Fibroblast of gingiva (primary cell): ENCODE measurements at places on chromosomes 12 and 14.
A peak's percentile ranks its signal among the peaks of the same experiment; 100 is the strongest.

- DNase-seq = no peak
Measured at GRCh38 chr12:77202457-77203060, 137.2 kb upstream of the E2F7 start.

DNA sequence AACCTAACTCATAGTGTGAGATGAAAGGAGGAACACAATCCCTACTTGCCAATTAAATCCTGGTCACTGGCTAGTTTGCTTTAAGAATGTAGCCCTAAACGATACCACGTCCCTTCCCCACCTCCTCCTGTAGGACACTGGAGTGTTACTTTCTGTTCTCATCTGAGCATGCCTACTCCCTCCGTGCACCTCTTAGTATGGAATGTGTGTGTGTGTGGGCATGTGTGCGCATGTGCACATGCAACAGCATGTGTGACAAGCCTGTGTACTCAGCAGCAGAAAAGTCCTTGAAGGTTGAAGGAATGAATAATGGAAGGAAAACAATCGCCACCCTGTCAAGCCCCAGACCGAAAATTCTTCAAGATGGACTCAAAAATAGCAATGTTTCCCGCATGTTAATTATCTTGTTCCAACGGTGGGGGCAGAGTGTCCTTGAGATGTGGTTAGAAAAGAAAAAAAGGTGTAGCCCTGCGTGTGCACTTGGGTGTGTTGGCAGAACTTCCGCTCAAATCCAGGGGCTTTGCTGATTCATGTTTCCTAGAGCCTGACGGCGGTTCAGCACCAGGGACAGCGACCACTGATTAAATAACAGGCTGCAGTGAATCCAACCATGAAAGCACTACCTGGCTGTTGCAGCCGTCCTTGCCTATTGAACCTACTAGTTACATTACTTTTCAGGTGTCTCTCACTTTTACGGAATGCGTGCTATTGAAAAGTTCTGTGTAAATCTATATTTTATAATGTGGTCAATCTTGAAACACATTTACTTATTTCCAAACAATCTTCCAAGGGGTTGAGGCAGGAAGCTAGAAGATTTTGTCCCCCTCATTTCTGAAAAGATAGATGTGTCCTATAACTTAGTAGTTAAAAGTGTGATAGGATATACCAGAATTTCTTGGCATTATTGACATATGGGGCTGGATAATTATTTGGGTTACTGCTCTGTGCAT is 79.8 kb downstream of the SRRM4 start:
- DNase-seq = no peak

- DNase-seq = no peak
Measured at GRCh38 chr12:125892276-125892675, 827.0 kb downstream of the AACS start.

- peak; percentile 20 for DNase-seq
Measured at GRCh38 chr12:132904718-132905328, 17.4 kb upstream of the CHFR start.

- no peak for DNase-seq
Measured at GRCh38 chr14:36509069-36509917, 10.7 kb downstream of the NKX2-1 start.

DNA sequence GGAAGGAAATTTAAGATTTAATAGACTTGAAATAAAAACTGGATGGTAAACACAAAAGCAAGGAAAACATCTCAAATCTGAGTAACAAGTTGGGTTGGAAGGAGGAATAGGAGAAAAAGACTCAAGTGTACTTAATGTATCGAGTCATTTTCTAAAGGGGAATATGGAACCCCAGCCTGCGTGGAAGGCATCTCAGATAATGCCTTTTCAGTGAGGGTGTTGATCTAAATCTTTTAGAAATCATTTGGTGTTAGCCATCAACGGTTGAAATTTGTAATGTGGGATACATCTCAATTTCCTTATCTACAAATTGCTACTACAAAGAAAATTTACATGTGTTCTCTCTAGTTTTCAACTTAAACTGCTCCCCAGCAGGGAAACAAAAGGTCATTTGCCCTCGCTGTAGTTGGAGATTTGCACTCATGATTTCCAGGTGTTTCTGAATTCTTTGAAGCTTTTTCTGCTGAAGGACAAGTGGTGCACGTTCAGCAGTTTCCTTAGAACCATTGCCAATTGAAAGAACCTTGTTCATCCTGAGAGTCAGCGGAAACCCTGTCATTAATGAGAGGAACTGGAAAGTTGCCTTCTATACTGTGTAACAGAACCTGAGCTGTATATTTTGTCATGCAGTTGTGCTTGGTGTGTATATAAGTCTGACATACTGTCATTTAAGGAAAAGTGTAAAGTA is 2.2 kb downstream of the PCBP2 start:
- no peak for DNase-seq

DNA sequence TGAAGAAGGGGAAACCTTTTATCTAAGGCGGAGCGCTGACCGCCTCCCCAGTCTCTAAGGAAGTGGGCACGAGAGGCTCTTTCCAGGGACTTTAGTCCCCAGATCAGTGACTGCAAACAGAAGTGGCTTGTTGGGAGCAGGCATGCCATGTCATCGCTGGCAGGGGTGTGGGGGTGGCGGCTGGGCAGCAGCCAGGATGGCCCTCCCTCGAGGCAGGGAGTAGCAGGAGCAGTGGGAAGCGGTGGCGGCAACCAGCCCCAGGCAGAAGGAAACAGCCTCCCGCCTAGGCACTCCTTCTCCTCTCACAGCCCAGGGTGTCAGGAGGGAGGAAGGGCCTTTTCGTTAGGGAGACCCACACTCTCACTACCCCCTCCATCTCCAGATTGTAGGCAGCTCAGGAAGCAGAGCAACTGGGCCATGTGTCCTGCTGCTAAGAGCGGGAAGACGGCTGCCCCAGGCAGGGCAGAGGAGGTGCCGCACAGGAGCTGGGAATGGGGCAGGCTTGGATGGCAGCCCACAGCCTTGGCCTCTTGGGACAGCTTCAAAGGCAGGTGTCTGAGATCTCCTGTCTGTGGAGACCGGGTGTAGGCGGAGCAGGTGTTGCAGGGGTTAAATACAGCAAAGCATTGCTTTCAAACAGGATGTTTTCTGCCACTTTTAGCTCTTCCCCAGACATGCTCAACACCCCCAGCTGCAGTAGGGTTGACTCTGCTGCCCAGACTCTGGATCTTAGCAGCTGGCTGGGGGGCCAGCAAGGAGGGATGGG is 21.8 kb downstream of the VDR start:
- DNase-seq = no peak

DNA sequence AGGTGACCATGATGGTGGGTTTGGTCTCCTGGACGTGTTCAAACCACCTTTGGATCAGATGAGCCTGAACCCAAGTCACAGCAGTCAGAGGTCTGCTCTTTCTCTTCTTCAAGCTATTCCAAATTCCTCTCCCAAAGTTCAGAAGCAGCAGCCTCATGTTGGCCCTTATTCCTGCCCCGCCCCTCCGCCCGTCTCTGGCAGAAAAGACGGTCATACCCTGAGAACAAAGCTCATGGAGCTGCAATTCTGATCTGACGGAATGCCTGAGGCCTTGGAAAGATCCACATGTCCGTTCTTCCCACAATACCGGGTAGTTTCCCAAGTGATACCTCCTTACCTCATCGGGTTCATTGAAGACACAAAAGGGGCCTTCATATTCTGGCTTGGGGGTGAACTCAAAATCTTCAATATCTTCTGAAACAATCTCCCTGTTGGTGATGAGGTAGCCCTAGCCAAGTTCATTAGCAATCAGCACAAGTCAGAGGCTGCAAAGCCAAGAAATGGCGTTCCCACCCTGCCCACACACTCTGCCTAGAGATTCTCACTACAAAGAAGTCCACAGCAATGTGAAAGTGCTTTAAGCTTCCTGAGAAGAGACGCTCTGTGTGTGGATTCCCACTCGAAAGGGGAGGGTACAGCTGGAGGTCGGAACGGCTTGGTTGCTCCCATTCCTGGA is 11.2 kb downstream of the POLE start:
- DNase-seq = no peak

DNA sequence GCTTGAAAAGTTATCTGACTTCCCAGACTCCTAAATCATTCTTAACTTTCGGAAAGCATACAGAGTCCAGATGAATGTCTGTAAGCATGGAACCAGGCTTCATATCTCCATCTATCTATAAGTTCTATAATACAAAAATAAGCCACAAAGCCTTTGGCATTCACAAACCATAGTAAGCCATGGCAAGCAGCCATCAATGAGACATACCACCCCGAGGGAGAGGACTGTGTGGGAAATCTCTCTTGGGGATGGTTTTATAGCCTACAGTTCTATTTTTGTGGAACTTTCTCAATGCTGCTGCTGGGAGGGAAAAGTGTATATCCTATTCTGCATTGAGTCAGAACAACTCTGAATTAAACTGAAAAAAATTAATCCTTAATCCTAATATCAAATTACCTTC is 20.4 kb downstream of the EGLN3 start:
- no peak for DNase-seq

DNA sequence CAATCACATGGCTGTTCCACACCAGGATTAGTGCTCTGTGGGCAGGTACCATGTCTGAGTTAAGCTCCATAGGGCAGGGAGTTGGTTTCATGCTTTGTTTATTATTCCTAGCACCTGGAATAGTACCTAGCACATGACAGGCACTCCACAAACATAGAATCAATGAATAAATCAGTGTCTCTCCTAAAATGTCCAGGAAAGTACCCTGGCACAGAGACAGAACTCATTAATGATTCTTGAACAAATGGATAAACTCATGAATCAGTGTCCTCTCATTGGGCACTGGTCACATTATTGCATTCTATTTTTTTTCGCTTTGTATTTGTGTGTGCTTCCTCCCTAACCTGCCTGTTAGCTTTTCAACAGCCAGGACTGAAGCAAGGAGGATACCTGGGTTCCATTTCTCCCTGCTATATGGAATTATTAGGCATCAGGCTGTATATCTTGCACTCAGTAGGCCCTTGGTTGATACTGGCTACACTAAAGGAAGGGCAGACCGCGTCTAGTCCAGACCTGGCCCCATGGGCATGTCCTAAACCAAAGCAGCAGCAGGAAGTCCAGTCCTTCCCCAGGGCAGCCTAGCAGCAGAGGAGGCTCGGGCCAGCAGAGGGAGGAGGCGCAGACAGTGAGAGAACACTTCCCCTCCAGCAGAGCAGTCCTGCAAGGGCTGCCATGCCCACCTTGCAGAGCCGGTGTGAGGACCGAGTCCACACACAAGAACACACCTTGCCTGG is 18.4 kb downstream of the HDAC7 start:
- DNase-seq = no peak

DNA sequence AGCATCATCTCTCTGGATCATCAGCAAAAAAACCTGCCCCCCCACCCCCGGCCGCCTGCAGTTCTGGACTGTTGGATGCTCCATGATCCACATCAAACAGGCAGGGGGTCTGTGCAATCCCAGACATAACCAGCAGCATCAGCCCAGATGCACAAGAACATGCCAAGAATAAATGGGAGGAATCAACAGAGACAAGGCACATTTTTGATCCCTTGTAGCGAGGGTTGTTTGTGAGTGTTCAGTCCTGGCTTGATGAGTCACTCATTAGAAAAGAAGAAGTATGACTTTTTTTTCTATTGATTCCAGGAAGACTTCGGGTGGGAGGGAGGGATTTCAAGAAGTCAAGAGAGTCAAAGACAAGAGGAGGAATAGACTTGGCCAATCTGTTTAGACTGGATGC is 244.2 kb downstream of the KSR2 start:
- DNase-seq = no peak

DNA sequence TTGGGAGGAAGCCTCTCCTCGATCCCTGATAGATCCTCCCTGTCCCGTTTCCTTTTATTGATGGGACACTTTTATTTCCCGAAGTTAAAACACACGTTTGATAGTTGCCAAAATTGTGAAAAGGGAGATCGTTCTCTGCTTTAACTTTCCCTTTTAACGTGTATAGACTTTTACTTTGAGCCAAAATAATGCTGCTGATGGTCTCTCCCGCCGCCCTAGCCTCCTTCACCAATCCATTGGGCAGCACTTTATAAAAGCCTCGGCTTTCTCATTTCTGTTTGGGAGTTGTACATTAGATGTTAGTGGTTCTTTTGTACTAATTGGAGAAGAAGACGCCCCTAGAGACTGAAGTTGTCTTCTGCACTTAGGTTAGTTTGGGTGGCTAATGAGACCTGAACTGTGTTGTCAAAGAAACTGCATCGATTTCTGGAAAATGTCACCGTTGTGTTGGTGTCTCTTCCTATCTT is 1.4 kb downstream of the TMTC2 start:
- no peak for DNase-seq

GRCh38 chr14:33764876-33765650 is 185.8 kb downstream of the EGLN3 start:
- DNase-seq = no peak

GRCh38 chr12:131032082-131032750 is 78.5 kb downstream of the ADGRD1 start:
- DNase-seq = no peak

DNA sequence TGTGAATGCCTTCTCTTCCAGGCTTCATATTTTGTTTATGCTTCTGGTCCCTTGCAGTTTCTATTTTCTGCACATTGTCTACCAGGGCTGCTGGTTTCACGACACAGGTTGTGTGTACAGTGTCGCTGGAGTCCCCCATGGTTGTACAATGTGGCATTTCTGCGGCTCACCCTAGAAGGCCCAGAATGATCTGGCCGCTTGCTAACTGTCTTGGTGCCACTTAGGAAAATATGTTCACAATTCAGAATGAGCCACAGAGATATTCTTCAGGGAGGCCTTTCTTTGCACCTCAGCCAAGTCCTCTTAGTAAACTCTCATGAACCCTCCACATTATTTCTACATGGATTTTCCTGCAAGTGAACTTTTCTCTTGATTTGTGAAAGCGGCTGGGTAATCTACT is 195.4 kb downstream of the SUDS3 start:
- no peak for DNase-seq

- peak; percentile 36 for DNase-seq
Measured at GRCh38 chr12:124694846-124695497, 127.6 kb upstream of the NCOR2 start.

- DNase-seq = no peak
Measured at GRCh38 chr12:15005064-15005463, 32.2 kb downstream of the PDE6H start.

DNA sequence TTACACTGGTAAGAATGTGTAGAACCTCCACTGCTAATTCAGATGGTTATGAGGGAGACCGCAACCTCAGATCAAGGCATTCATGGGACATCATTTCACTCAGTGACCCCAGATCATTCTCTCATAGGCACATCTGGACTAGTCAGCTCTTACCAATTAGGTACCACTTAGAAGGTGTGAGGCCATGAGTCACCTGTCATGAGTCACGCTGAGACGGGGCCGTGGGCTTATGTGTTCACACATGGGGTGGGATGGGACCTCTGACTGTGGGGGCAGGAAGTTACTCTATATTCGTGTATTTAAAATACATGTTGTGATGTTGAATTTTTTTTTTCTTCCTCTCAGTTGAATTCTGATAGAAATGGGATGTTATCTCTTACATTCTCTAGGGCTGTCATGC is 55.9 kb downstream of the CCDC92 start:
- DNase-seq = no peak

GRCh38 chr12:81811778-81812125 is 52.6 kb upstream of the PPFIA2 start:
- DNase-seq = no peak

- no peak for DNase-seq
Measured at GRCh38 chr12:9701380-9702154, 31.3 kb downstream of the CLECL1 start.
